Hippocampal formation (tissue), 2 donors: ENCODE measurements at places on chromosomes 3 and 15.

DNA sequence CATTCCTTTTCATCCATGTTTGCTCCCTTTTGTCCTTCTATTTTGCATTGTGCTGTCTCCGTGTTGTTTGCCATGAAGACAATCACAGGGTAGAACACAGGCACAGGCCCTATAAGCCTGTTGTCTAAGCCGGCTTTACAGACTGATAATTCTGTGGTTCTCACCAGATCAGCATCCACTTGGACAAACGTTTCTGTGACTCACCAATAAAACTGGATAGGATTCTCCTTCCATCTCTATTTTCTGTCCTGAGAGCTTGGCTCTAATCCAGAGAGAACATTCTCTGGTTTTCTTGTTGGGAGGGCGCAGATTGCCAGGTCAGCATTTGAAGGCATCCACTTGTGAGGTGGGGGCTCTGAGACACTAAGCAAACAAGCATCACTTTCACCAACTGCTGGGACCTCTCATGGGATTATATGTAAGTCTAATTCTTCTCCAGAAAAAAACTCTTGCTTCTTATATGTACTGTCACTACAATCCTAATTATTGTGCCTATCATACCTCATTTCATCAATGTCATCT is 101.6 kb downstream of the ERC2 start:
- DNase-seq = no peak

DNA sequence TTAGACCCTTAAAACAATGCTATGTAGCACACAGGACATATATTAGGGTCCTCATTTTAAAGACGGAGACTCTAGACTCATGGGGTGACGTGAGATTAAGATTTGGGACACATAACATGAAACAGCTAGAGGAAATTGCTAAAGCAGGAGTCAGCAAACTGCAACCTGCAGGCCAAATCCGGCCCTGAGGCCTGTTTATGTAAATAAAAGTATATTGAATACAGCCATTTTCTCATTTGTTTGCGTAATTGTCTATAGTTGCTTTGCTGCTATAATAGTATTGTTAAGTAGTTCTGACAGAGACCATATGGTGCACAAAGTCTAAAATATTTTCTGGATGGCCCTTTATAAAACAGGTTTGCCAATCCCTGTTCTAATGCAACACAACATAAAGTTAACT is 115.5 kb downstream of the TMCO5A start:
- no peak for DNase-seq

GRCh38 chr3:133989936-133990702 is 39.6 kb downstream of the SLCO2A1 start:
- DNase-seq = no peak

DNA sequence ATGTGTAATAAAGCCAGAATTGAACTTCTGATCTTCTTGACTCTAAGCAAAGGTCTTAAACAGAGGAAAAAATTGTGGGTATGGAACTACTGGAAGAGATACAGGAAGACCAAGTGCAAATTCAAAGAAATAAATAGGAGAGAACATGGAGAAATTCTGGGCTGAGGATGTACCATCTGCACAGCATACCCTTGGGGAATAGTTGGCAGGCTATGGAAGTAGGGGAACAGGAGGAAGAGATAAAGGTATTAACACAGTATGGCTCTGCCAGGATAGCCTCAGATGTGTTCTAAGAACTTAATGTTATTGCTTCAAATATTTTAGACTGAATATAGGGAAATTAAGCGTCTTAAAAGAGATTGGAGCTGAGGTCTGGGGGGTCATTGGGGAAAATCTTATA is 485.4 kb downstream of the CNTN3 start:
- DNase-seq = no peak

GRCh38 chr15:69763831-69764230 is 311.2 kb downstream of the RPLP1 start:
- no peak for DNase-seq

DNA sequence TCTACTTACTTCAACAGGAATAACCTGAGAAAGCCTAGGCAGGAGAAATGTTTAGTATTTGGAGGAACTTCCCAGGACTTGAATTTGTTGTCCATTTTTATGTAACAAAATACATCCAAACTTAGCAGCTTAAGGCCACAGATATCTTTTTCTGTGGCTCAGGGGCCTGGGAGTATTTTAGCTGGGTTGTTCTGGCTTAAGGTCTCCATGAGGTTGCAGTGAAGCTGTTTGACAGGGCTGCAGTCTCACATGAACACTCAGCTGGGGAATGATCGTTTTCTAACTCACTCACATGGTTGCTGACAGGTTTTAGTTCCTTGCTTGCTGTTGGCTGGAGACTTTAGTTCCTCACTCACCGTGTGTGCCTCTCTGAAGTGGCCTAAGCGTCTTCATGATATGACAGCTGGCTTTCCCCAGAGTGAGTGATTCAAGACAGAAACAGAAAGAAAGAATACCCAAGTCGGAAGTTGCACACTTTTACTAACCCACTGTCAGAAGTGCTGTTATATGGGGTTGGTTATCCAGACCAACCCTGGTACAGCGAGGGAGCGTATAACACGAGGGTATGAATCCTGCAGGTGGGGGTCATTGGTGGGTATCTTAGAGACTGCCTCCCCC is 229.7 kb upstream of the TBL1XR1 start:
- no peak for DNase-seq

- DNase-seq = no peak
These were observed 378.2 kb upstream of the ROBO2 start for GRCh38 chr3:76661527-76662250.

DNA sequence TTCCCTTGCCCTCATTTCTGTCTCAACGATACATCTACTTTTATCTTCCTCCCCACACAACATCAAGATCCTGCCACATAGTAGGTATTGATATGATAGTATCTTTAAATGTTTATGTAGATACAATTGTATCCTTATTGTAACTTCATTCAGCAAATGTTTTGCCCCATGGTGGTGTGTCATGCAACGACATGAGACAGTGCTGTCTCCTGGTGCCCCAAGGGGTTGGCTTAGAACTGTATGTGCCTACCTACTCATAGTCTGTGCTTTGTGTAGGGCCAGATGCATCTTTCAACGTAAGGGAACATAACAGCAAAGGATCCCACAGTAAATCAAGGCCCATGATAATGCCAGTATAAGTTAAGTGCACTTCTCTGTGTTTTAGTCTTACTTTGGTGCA is 2.8 kb upstream of the CD47 start:
- DNase-seq = no peak

GRCh38 chr3:22244761-22245521 is 493.9 kb upstream of the ZNF385D start:
- DNase-seq = no peak

GRCh38 chr15:90869601-90870353 is 1.4 kb downstream of the FURIN start:
- no peak for DNase-seq
